Naive thymus-derived CD8-positive, alpha-beta T cell (primary cell): ENCODE measurements at places on chromosomes 7 and 10. TPM values are rescaled to one million over a fixed set of nuclear protein-coding genes. Genes with fewer than 3 reads are reported as not detected.

The ELFN1 gene
- polyA plus RNA-seq, result not detected

The FAM25G gene
- polyA plus RNA-seq, result not detected

GRCh38 chr7:128940494-128941322 lies 3.0 kb downstream of the IRF5 start:
- no peak for DNase-seq

The NUTM2B gene
- polyA plus RNA-seq, result not detected

- no peak for DNase-seq
Observed at GRCh38 chr10:6729861-6730344, 149.8 kb upstream of the PRKCQ start.

The PAOX gene
- polyA plus RNA-seq, result 10.9 TPM

DNA sequence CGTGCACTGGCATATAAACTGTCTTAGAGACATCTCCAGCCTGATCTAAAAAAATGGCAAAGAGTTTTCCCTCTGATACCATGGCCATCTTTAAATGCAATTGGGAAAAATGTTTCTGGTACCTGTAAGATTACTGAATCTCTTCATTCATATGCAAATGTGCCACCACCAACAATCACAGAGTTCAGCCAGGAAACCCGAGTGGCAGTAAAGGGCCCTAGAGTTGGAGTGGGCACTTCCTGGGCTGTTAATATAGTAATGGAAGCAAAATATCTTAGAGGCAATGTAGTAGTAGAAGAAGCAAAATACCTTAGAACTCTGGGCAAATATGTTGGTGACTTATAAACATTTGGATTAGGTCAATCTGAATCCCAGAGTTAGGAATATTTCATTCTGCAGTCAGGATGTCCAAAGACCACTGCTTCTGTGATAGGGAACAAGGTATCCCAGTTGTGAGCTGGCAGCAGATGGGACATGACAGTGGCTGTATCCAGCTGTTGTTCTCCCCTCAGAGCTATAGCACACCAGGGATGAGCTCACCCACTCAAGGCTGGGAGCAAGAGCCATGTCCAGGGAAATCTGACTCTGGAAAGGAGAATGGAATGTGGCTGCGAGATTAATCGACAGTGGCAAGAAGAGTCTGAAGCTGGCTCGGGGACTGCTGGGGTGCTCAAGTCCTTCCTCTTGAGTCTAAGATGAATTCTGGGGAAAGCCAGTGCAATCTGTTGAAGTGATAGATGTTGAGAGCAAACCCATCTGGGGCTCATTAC lies 332.1 kb downstream of the PHTF2 start:
- DNase-seq, result no peak

- DNase-seq, result no peak
Observed at GRCh38 chr7:121500360-121501058, 104.4 kb upstream of the FAM3C start.

GRCh38 chr10:71134732-71135211 lies 77.6 kb upstream of the UNC5B start:
- DNase-seq, result no peak

DNA sequence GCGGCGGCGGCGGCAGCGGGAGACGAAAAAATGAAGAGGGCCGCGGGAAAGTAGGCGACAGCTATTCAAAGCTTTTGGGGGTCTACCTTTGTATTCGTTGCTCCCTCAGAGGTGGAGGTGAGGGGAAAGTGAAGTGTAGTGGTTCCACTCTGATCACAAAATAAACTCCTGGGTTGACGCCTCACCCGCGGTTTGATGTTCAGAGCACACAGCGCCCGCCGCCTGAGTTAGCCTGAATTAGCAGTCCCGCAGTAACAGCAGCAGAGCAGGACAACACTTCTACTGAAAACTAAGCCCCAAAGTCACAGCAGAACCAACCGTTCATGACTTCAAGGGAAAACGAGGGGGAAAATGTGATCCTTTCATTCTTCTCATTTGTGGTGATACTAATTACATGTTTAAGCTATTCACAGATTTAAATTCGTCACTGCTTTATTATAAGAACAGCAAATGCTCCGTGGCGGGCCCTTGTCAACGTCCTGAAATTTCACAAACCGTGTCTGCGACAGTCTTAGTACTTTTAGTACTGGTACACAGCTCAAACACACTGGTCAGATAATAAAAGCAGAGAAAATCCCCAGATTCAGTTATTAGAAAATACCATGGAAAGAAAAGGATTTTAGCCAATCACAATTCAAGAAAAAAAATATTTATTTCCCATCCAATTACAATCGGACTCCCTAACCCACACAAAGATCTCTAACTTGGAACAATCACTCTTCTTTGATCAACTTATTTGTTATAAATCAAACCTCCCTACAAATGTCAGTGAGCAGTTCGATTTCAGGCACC lies 563 bp upstream of the JMJD1C start:
- DNase-seq, result no peak

- DNase-seq, result peak; percentile 100
Observed at GRCh38 chr10:110919349-110919931, at the start of gene SHOC2. SHOC2 (plus strand) TSS chr10:110919604; CDS start chr10:110964359, 44,755 bp downstream.

The NACAD gene
- 0.15 TPM for polyA plus RNA-seq

- no peak for DNase-seq
Observed at GRCh38 chr7:151310578-151310977, 31.0 kb upstream of the NUB1 start.

The HOXA5 gene
- not detected for polyA plus RNA-seq

The NUTM2D gene
- not detected for polyA plus RNA-seq

DNA sequence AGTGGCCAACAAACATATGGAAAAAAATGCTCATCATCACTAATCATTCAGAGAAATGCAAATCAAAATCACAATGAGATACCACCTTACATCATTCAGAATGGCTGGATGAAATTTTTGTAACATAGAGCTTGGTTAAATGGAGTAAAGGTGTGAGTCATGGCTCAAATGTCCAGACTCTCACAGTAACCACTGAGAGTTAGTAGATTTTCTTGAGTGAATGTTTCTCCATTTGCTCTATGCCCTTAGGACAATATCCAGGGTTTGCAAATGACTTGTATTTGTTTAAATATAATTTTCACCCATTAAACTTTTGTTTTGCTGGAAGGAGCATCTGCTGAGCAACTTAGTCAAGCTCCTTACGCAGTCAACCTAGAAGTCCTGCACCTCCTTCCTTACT lies 967.2 kb downstream of the XPNPEP1 start:
- DNase-seq, result no peak

DNA sequence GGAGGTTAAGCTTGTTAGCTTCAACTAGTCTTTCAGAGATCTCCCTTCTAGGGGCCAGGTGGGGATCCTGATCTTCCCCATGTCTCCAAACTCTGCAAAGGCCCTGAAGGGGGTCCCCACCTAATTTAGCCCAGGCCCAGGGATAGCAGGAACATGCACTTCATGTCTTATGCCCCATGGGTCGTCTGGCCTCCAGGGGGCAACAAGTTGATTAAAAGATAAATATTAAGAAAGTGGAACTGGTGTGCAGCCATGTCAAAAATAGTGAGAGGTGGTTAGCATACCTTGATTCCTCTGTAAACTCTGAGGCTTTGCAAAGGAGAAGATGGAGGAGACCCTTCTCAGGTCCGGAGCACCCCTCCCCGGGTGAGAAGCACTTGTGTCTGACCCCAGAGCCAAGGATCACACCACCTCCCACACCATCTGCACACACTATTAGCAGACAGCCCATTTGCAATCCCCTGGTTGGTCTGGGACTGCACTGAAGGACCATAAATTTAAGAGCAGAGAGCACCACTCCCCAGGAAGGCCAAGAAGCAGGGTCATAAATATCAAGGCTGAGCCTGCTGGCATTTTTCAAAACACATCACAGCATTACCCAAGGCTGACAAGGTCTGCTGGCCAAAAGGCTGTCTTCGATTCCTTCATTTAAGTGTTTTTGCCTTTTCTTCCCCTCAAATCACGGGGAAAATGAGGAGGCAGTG lies 44.2 kb upstream of the LRRC18 start:
- DNase-seq, result no peak

DNA sequence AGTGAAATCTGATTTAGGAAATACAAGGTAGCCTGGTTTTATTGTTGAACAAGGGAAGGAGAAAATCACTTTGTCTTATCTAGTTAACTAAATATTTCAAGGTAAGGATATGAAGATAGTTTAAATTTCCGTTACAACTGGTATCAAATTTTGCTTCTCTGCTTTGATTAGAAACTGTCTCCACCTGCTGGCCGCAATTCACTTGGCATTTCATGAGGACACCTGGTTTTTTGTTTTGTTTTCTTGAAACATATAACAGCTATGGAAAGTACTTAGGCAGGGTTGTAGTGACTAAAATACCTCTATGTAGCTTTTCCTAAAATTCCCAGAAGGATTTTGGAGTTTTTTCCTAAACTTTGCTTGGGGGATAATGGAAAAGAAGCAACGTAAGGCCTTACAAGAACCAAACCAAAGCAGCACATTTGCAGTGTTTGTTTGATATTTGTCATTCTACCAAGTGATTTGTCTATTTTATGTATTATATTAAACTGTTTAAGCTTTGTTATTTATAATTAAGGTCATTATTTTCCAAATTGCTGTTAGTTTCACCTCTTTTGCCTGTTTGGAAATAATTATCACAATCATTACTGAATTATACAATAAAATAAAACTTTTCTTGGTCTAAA lies 73.6 kb downstream of the AHCYL2 start:
- DNase-seq, result peak; percentile 40

GRCh38 chr10:117544004-117544701 lies 1.6 kb downstream of the EMX2 start:
- DNase-seq, result no peak

The ACBD7 gene
- not detected for polyA plus RNA-seq

- no peak for DNase-seq
Observed at GRCh38 chr7:29587195-29587808, 23.7 kb downstream of the PRR15 start.

The CDHR3 gene
- 0.63 TPM for polyA plus RNA-seq

DNA sequence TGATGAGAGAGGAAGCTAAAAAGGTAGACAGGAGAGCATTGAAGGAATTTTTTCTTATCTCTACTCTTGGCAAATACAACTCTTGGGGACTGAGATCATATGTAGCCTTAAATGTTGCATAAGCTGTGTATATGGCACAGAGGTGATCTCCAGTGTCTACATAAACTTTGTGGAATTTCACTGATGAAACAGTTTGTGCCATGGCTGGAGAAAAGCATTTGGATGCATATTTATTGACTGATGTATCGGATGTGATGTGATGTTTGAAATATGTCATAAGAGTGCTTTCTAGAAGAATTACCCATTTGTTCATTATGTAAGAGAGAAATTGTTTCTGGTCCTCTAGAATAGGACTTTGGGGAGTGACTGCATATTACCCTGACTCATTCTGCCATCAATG lies 244.9 kb upstream of the LRRTM3 start:
- DNase-seq, result no peak

GRCh38 chr7:117154721-117155120 lies 168.1 kb downstream of the WNT2 start:
- DNase-seq, result no peak

- DNase-seq, result no peak
Observed at GRCh38 chr10:77586719-77587415, 50.7 kb downstream of the KCNMA1 start.

DNA sequence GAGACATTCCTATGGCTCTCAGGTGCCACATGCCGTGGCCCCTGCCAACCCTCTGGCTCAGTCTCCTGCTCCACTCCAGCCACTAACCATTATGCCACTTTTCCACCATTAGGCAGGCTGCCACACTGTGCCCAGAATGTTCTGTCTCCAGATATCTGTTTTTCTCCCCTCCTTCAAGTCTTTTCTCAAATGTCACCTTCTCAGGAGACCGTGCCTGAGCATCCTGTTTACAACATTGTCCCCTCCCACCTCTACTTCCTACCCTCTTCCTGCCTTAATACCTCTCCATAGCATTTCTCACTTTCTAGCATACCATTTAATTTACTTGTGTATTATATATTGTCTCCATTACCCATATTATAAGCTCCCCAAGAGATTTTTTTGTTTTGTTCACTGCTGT lies 162.5 kb upstream of the LYZL2 start:
- DNase-seq, result no peak

The MOGAT3 gene
- not detected for polyA plus RNA-seq
